Osteoblast (primary cell): ENCODE measurements at places on chromosomes 5 and 9. TPM values are rescaled to one million over a fixed set of nuclear protein-coding genes. Genes with fewer than 3 reads are reported as not detected.
A peak's percentile ranks its signal among the peaks of the same experiment; 100 is the strongest.

DNA sequence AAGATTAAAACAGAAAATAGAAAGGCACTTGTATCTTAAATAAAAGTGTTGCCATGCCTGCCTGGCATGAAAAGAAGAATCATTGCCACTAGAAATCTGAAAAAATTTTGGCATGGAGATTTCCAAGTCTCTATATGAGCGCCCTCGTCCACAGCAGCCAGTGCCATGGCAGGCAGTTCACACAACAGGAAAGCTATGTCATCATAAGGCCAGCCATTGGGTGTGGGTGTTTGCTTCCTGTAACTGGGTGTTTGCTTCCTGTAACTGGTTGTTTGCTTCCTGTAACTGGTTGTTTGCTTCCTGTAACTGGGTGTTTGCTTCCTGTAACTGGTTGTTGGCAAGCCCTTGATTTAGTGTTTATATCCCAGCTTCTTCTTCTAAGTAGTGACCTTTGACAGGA lies 446.7 kb downstream of the IRX1 start:
- no peak for DNase-seq

GRCh38 chr5:101897914-101898313 lies 398.2 kb downstream of the SLCO4C1 start:
- DNase-seq: no peak

- peak; percentile 73 for DNase-seq
These were observed 442.5 kb upstream of the KLF4 start for GRCh38 chr9:107932046-107932445.

- DNase-seq: no peak
These were observed 11.5 kb upstream of the CARD19 start for GRCh38 chr9:93084471-93084881.

DNA sequence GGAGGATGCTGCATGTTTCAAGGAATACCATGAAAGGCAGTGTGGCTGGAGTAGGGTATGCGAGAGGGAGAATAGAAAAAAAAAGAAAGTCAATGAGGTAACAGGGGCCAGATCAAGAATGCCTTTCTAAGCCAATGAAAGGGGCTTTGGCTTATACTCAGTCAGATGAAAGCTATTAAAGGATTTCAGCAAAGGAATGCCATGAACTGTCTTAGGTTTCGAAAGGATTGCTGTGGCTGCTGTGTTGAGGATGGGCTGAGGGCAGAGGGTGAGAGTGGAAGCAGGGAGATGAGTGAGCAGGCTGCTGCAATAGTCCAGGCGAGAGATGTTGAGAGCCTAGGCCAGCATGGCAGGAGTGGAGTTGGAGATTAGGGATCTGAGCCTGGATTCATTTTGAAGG lies 135.4 kb upstream of the CKMT2 start:
- no peak for DNase-seq

DNA sequence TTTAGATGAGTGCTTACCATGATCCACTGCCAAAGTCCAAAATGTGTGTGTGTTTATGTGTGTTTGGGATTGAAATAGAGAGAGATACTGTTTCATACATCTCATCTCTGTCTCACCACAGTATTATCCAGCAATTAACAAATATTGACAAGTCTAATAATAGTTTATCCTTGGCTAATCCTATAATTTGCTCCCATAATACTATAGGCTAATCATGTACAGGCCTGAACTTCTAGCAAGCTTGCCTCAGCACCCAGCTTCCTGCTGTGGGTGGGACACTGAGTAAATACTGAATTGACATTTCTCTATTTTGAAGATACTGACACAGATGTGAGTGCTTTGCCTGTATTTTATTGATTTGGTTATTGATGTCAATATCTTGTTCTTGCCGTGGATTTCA lies 35.3 kb upstream of the KCNV2 start:
- DNase-seq: no peak

GRCh38 chr9:73172901-73173215 lies 21.2 kb downstream of the ANXA1 start:
- no peak for DNase-seq

GRCh38 chr5:168944004-168944403 lies 356.9 kb downstream of the SLIT3 start:
- no peak for DNase-seq

DNA sequence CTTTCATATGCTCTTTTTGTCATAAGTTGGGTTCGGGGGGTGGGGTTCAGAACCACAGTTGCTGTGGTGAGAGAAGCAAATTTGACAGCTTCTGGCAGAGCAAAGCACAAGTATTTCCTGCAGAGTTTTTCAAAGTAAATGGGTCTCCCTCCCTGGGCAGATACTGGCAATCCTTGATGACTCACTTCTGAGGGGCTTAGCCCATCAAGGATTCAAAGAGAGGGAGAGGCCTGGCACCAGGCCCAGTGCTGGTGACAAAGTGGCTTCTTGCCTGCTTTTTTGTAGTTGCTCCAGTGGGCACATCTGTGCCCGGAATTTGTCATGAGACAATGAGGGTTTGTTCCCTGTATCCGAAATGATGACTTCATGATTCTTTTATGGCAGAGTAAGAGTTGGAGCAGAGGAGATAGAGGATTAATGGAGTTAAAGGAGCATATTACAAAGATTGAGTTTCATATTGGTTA lies 46.6 kb upstream of the TNC start:
- DNase-seq: peak; percentile 37

- no peak for DNase-seq
These were observed 110.5 kb upstream of the MAP1B start for GRCh38 chr5:71996789-71997188.

DNA sequence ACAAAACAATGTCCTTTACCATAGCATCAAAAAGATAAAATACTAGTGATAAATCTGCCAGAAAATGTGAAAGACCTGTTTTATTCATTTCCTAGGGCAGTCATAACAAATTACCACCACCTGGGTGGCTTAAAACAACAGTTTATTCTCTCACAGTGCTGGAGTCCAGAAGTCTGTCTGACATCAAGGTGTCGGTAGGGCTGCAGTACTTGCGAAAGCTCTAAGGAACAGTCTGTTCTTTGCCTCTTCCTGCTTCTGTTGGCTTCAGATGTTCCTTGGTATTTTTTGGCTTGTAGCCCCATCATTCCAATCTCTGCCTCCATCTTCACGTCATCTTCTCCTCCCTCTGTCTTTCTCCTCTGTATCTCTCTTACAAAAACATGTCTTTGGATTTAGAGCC lies 51.0 kb downstream of the PTPDC1 start:
- peak; percentile 73 for DNase-seq

DNA sequence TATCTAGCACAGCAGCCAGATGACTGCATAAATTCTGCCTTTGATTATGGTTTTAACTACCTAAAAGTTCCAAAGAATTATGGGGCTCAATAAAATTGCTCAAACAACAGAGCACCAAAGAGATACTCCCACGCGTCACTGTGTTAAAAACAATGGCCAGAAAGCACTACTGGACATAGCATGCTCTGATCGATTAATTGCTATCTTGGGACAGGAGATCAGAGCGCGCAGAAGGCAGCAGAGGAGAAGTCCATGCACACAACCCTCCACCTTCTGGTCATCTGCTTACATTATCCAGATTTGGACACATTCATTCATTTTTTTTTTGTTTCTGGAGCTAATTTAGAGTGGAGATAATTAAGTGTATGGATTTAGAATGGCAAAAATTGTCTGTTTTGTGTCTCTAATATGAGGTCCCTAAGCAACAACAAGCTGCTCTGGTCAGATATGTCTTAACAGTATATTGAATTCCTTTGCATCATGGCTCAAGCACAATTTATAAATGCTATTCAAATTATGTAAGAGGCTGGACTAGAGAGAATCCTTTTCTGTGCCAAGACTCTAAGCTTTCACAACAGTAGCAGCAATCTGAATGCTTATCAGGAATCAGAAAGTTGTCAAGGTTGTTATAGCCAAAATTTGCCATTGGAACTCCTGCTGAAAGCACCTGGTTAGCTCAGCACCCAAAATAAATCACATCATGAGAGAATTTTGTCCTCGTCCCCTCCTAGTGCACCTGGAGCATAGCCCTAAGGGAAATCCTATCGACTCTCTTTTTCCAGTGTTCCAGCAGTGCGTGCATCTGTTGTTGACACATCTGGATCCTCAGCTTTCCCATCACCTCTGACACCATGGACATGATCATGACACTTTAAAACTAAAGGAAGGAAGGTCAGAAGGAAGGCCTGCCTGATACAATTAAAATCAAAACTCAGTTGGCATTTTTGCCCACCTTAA lies 98.6 kb upstream of the HMHB1 start:
- no peak for DNase-seq

DNA sequence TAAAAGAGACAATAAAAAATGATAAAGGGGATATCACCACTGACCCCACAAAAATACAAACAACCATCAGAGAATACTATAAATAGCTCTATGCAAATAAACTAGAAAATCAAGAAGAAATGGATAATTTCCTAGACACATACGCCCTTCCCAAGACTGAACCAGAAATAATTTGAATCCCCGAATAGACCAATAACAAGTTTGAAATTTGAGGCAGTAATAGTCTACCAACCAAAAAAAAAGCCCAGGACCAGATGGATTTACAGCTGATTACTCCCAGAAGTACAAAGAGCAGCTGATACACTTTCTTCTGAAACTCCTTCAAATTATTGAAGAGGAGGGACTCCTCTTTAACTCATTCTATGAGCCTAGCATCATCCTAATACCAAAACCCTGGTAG lies 128.1 kb downstream of the DMRTA1 start:
- DNase-seq: no peak

- DNase-seq: no peak
These were observed 13.5 kb upstream of the DRD1 start for GRCh38 chr5:175457466-175457865.

DNA sequence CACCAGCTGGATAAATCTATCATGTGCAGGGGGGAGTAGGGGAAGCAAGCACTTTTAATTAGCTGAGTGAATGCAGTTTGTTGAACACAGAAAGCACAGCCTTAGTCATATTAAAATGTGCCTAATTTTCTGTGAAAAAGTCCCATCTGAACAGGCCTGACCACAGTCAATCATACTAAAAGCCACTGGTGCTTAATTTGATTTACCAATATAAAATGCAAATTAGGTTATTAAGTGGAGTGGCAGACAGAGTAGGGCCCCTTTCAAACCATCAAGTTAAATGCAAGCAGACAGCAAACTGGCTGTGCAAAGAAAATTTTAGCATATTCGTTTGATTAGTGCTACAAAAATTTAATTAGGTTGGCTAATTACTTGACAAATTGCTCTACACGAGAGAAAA lies 176.1 kb downstream of the ISL1 start:
- DNase-seq: no peak

- DNase-seq: peak; percentile 75
These were observed 79.8 kb downstream of the MAT2B start for GRCh38 chr5:163585206-163585605.

DNA sequence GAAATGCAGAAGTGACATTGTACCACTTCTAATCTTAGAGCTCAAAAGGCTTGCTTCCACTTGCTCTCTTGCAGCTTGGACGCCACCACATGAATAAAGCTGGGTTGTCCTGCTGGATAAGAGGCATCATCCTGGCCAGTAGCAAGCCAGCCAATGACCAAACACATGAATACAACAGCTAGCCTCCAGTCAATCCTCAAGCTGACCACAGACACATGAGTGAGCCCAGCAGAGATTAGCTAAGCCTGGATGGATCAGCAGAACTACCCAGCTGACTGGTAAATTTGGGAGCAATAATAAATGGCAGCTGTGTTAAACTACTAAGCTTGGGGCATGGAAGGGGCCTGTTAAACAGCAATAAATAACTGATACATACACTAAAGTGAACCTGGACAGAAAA lies 121.1 kb upstream of the SLC12A2 start:
- DNase-seq: no peak

- DNase-seq: peak; percentile 87
These were observed 1.6 kb upstream of the BRINP1 start for GRCh38 chr9:119370816-119371215.

- DNase-seq: no peak
These were observed 69.7 kb upstream of the SH3GL2 start for GRCh38 chr9:17509151-17509550.

- peak; percentile 93 for DNase-seq
These were observed 28.8 kb downstream of the TMEM174 start for GRCh38 chr5:73201547-73202513.

DNA sequence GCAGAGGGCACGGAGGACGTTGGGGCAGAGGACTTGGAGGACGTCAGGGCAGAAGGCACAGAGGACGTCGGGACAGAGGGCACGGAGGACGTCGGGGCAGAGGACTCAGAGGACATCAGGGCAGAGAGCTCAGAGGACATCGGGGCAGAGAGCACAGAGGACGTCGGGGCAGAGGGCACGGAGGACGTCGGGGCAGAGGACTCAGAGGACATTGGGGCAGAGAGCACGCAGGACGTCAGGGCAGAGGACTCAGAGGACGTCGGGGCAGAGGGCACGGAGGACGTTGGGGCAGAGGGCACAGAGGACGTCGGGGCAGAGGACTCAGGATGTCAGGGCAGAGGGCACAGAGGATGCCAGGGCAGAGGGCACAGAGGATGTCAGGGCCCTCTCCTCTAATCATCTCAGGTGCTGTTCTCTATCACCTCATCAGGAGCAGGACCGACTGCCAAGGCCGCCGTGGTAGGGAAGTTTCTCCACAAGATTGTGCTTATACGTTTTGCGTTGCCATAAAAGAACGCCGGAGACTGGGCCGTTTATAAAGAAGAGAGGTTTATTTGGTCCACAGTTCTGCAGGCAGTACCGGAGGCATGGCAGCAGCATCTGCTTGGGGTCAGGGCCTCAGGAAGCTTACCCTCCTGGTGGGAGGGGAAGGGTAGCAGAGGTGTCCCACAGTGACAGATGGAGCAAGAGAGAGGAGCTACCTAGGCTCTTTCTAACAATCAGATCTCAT lies 29.4 kb upstream of the ADAMTS2 start:
- DNase-seq: peak; percentile 55

DNA sequence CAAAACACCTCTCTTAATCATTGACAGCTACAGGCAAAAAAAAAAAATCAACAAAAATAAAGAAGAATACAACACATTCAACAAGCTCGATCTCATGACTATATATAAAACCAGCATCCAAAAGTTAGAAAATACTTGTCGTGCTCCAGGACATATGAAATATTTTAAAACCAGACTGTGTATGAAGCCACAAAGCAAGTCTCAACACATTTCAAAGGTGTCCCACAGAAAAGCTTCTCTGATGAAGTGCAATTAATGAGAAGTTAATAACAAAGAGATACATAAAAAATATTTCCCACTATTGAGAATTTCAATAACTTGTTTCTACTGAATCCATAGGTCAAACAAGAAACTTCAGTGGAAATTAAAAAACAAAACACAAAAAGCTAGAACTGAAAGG lies 178.7 kb downstream of the PLK2 start:
- no peak for DNase-seq

- DNase-seq: peak; percentile 15
These were observed 57.4 kb downstream of the FEM1C start for GRCh38 chr5:115487168-115487567.

Gene FSD1L
- total RNA-seq: 6.5 and 7.1 TPM in 2 replicates

Gene HTR1A
- not detected in 2 replicates for total RNA-seq

Gene TRIO
- 246 and 274 TPM in 2 replicates for total RNA-seq

Gene AIF1L
- total RNA-seq: under 0.01 TPM in 1 of 2 replicates, not detected in the other

Gene RACK1
- 3,800 and 4,007 TPM in 2 replicates for total RNA-seq

Gene ATP6V1G1
- 89.6 and 98.8 TPM in 2 replicates for total RNA-seq

Gene AK1
- total RNA-seq: 100 and 106 TPM in 2 replicates

Gene UBE2QL1
- total RNA-seq: under 0.01 and 0.29 TPM in 2 replicates

Gene CER1
- total RNA-seq: not detected in 2 replicates

Gene PCBD2
- total RNA-seq: 4.7 and 6.5 TPM in 2 replicates

Gene BSPRY
- not detected in 2 replicates for total RNA-seq

Gene PCDHGA8
- total RNA-seq: 3.5 and 3.6 TPM in 2 replicates

Gene UBTD2
- 37.6 and 38.3 TPM in 2 replicates for total RNA-seq

Gene PCDHA9
- 0.29 and 0.36 TPM in 2 replicates for total RNA-seq
